ENCODE measurements at places on chromosomes 4 and X. TPM values are rescaled to one million over a fixed set of nuclear protein-coding genes. Genes with fewer than 3 reads are reported as not detected.

LONRF3 gene
- 4.7 TPM for total RNA-seq

HSFX3 gene
- not detected for total RNA-seq

LRCH2 gene
- 3.9 TPM for total RNA-seq

SYTL5 gene
- 3.1 TPM for total RNA-seq

GNRHR gene
- not detected for total RNA-seq

CT45A2 gene
- total RNA-seq: not detected

- DNase-seq: no peak
Observed at GRCh38 chr4:84145176-84145575, 353.9 kb downstream of the NKX6-1 start.

DNA sequence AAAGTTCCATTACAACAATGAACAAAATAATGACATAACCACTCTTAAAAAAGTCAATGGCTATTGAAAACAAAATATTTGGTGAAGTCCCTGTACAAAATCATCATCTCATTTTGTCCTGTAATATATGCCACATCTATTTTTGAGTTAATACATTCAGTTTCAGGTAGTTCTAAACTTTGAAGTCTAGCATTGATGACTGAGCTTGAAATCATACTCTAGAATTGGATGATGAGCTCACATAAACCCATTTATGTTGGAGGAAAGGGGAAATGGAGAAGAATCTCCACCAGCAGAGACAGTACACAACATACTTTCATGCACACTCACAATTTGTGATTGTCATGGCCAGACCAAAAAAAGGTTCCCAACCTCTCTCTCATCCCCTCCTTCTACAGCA is 371.1 kb upstream of the NR3C2 start:
- DNase-seq: no peak

GRCh38 chr4:153518637-153519389 is 52.7 kb downstream of the TMEM131L start:
- peak; percentile 58 for DNase-seq

DNA sequence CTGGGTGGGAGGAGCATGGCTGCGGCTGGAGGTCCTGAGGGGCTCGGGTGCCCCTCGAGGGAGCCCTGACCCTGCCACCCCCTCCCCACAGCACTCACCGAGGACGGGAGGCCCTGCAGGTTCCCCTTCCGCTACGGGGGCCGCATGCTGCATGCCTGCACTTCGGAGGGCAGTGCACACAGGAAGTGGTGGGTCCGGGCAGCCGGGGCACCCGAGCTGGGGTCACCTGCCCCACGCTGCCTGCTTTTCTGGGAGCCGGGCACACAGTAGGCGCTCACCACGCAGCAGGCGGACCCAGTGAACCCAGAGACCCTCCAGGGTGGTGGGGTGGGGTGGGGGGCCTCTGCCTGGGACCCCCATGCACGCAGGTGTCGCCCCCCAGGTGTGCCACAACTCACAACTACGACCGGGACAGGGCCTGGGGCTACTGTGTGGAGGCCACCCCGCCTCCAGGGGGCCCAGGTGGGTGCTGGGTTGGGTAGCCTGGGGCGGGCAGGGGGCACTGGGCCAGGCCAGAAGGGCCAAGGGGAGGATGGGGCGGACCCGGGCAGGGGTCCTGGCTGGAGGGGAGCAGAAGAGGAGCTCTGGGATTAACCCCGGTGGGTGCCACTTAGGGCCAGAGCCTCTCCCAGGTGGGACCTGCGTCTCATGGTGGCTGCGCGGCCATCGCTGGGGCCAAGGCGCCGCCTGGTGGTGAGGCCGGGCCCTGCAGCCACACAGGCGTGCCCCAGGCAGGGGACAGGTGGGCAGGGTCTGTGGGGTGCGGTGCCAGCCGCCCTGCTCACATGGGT is 1.4 kb downstream of the HGFAC start:
- no peak for DNase-seq

- no peak for DNase-seq
Observed at GRCh38 chrX:119028733-119029330, 44.0 kb upstream of the CT47C1 start.

- DNase-seq: no peak
Observed at GRCh38 chr4:12534684-12535083, 949.5 kb downstream of the RAB28 start.

GRCh38 chrX:110561034-110561433 is 202.4 kb downstream of the RTL9 start:
- no peak for DNase-seq

GRCh38 chrX:65136424-65136823 is 160.2 kb upstream of the ZC4H2 start:
- DNase-seq: no peak

DNA sequence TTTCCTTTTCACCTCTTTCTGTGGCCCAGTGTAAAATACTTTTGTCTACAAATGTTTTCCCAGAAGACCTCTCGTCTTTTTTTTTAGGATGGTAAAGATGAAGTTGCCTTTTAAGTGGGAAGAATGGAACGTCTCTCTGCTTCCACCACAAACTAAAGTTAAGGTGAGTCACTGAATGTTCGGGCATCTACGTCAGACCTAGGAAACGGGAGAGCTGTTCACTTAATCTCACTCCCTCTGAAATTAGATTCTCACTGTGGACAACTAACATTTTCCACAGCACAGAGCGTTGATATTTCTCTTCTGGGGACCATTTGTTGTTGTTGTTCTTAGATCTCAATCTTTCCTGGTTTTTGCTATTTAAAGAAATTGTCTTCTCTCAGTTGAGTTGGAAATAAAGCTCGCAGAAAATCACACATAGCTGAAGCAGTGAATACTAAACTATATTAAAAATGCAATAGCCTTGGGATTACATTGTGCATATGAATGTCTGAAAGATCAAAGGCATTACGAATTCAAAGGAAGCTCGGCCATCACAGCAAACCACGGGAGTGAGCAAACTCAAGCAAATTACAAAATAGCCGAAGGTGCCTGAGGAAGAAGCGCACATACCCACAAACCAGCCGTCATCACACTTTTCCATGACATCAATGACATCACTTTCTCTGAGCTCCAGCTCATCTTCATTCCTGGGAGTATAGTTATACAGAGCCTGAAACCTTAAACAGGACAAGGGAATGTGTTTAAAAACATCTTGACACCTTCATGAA is 53.9 kb upstream of the PDLIM3 start:
- no peak for DNase-seq

DNA sequence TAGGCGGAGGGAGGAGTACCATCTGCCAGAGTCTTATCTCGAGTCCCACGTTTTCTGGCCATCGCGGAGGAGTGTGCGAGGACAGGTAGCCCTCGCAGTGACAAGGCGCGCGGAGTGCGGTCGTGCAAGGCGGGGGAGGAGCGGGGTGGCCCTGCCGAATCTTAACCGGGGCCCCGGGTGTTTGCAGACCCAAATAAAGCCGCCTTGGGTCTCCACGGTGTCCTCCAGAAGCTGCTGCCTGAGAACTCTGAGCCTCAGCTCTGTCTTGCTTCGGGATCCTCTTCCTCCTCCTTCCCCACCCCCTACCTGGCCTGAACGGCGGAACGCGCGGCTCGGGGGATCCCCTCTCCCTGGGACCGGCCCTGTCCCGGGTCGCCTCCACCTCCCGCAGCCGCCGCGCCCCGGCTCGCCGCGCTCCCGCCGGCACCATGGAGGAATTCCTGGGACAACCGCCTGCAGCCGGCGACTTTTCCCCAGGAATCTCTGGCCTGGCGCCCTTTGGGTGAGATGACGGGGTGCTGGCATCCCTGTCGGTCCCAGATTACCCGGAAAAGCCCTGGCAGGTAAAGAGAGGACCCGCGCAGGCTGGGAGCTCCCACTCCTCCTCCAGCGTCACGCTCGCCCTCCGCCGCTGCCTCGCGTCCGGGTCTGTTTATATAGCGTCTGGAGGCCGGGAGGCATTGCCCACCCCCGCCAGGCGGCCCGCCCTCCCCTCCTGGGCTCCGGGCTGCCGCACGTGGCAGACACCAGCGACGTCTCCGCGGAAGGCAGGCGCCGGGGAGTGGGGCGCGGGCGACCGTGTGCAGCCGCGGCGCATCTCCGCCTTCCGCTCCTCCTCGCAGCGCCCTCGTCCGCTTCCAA is at the start of gene GALNTL6:
Gene GALNTL6, plus strand, starts transcription at position 740 of the 861 bp plus-strand sequence.
- DNase-seq: no peak

GRCh38 chr4:177728361-177729152 is 286.3 kb upstream of the AGA start:
- DNase-seq: peak; percentile 69

DNA sequence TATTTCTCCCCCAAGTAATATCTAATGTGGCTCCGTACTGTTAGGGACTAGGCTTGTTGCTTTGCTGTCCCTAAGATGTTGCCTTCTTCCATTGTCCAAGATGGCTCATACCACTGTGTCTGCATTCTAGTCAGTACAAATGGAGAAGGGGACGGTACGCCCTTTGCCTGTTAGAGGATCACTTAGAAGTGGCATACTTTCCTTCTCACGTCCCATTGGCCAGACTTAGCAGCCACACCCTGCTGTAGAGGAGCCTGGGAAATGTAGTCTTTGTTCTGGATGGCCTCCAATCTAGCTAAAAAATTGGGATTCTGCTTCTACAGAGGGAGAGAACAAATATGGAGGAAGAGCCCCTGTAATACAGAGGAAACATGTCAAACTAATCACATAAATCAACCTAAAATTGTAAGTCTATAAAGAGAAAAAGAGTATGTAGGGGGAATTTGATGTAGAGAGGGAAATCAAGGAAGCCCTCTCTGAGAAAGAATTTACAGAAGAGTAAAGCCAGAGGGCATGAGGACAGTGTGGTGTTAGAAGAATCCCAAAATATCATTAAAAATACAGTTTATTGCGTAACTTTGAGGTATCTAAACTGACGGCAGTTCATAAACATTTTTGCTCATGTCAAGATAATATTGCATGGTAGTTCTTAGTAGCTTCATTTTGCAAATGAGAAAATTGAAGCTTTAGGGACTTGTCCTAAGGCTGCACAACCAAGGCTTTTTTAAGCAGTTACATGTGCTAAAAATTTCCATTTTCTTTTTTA is 15.1 kb downstream of the PRIMPOL start:
- no peak for DNase-seq

GRCh38 chr4:48403358-48403757 is 62.0 kb downstream of the SLAIN2 start:
- no peak for DNase-seq

GRCh38 chrX:155778844-155779553 is 102.1 kb upstream of the VAMP7 start:
- no peak for DNase-seq

GRCh38 chr4:13665701-13666660 is 38.5 kb upstream of the BOD1L1 start:
- DNase-seq: no peak
